ENCODE measurements at places on chromosomes 13 and 19. TPM values are rescaled to one million over a fixed set of nuclear protein-coding genes. Genes with fewer than 3 reads are reported as not detected.
A peak's percentile ranks its signal among the peaks of the same experiment; 100 is the strongest.

GRCh38 chr13:50016444-50016843, 1.2 kb downstream of the KCNRG start:
- no peak for DNase-seq

DNA sequence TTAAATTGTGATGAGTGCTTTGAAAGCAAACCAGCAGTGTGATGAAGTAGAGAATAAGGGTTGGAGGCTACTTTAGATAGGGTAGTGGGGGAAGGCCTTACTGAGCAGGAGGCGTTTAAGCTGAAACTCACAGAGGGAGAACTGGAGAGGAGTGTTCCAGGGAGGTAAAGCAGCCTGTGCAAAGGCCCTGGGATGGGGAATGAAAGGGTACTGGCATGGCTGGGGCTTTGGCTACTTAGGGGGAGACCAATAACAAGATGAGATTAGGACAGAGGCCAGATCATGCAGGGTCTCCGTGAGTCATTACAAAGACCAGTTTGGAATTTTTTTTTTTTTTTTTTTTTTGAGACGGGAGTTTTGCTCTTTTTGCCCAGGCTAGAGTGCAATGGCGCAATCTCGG, 1.1 kb downstream of the PPP5C start:
- no peak for DNase-seq

DNA sequence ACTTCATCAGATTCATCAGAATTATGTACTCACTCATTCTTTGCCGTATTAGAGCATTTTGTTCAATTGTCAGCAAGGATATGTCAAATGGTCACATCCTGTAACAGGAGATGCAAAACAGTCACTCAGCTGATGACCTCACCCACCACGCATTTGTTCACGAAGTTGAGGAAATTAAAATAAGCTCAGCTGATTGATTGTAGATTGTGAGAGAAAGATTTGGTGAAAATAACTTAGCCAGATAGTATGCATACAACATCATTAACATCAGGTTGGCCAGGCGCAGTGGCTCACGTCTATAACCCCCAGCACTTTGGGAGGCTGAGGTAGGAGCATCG, 22.6 kb upstream of the CDC16 start:
- no peak for DNase-seq

DNA sequence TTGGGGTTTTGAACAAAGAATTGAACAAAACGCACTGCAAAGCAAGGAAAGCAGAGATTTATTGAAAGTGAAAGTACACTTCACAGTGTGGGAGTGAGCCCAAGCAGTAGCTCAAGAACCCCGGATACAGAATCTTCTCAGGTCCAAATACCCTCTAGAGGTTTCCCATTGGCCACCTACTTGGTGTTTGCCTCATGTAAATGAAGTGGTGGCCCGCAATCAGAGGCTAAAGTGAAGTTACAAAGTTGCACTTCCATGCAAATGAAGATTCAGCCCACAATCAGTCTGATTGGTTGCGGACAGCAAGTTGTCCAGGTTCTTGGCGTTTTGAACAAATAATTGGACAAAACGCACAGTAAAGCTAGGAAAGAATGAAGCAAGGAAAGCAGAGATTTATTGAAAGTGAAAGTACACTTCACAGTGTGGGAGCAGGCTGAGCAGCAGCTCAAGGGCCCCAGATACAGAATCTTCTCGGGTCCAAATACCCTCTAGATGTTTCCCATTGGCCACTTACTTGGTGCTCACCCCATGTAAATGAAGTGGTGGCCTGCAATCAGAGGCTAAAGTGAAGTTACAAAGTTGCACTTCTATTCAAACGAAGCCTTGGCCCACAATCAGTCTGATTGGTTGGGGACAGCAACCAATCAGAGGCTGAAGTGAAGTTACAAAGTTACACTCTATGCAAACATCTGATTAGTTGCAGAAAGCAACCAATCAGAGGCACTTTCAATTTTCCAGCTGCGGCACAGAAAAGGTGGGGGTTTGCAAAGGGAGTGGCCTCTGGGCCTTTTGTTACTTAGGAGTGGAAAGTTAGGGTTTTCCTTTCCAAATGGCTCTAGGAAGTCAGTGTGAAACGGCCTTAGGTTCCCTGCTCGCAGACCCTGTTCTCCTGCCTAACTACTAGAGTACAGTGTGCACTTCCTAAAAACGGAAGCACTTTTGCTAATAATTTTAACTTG, 4.8 kb upstream of the TM9SF2 start:
- DNase-seq: peak; percentile 73

DNA sequence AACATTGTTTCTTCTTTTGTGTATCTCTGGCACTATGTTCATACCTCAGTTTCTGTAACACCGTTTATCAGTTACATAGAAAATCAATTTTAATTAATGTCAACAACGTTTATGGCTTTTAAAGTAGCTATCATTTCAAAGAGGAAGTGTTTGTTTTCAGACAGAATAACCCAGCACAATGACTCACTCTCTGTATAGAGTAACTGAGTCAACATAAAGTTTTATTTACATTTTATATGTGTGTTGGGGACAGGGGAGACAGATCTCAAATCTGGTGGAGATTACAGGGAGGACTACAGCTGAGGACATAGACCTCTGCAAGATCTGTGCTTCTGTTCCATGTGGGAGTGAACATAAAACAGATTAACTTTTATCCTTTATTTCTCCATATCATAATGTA, 2590.1 kb downstream of the PCDH9 start:
- DNase-seq: no peak

DNA sequence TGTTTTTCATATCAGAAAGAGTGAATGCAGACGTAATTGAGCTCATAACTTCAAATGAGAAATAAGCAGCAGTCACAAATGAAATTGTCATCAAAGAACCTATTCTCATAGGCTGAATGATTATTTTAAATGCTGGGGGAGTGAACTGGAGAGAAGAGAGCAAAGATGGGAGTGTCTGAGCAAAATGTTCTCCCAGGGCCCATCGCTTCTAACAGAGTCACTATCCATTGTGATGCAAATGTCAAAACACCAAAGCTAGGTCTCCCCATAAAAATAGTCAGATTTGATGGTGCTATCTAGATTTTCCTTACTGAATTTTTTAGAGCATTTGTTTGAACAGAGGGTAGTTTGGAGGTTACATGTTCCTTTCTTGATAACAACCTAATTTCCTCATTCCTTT, 278.7 kb downstream of the PCDH9 start:
- no peak for DNase-seq

- no peak for DNase-seq
Measured at GRCh38 chr13:73075546-73075945, 16.7 kb downstream of the KLF5 start.

GRCh38 chr19:35669974-35670373, 3.7 kb downstream of the UPK1A start:
- DNase-seq: no peak

The TRPM4 gene
- not detected for total RNA-seq

The MYO16 gene
- not detected for total RNA-seq

The ZNF784 gene
- total RNA-seq: 3.9 TPM

The CBARP gene
- total RNA-seq: 0.33 TPM

The ZNF69 gene
- 2.8 TPM for total RNA-seq

The ZNF578 gene
- total RNA-seq: 0.93 TPM

Data from activated naive CD8-positive, alpha-beta T cell treated with anti-CD3 and anti-CD28 coated beads for 36 hours (primary cell).